Gastrocnemius medialis (tissue), 4 donors: ENCODE measurements at places on chromosomes 4 and X.

- no peak for DNase-seq
These were observed 425.7 kb upstream of the FAT1 start for GRCh38 chr4:187149229-187149945.

GRCh38 chr4:170465429-170465828 lies 375.7 kb upstream of the AADAT start:
- no peak for DNase-seq

- no peak for DNase-seq
These were observed 57.6 kb downstream of the CCDC160 start for GRCh38 chrX:134294548-134294947.

GRCh38 chr4:56038487-56039162 lies 89.9 kb downstream of the CEP135 start:
- DNase-seq = no peak

- no peak for DNase-seq
These were observed 40.0 kb downstream of the RAPGEF2 start for GRCh38 chr4:159142681-159143384.

DNA sequence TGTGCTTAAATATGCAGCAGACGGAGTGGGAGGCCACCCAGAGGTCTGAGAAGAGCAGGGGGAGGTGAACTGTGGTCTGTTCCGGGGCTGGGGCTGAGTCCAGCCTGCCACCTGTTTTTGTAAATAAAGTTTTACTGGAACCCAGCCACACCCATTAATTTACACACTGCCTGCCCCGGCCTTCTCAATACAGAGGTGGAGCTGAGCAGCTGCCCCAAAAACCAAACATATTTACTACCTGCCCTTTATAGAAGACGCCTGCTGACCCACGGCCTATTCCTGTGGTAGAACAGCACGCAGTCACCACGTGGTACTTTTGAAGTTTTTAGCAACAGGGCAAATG lies 45.9 kb downstream of the FGFRL1 start:
- DNase-seq = no peak

- no peak for DNase-seq
These were observed 9.7 kb upstream of the ZNF674 start for GRCh38 chrX:46554942-46555341.

- no peak for DNase-seq
These were observed 32.1 kb downstream of the ASB5 start for GRCh38 chr4:176236946-176237345.

DNA sequence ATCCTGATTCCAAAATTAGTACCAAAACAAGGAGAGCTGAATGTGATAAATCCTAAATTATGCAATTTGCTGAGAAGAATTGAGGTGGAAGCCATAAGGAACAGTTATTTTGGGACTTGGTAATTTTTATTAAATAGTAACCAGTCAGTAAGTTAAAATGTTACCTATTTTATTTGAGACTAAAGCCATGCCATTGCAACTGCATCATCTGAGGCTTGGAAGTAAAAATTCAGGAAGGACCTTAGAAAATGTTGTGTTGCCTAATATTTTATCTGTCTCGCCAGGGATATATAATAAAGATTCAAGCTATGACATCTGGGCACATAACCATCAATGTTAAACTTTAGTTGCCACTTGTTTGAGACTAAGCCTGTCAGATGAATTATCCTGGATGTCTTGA lies 341.3 kb upstream of the MAGEB16 start:
- no peak for DNase-seq

GRCh38 chr4:100795581-100795980 lies 277.8 kb upstream of the EMCN start:
- no peak for DNase-seq

DNA sequence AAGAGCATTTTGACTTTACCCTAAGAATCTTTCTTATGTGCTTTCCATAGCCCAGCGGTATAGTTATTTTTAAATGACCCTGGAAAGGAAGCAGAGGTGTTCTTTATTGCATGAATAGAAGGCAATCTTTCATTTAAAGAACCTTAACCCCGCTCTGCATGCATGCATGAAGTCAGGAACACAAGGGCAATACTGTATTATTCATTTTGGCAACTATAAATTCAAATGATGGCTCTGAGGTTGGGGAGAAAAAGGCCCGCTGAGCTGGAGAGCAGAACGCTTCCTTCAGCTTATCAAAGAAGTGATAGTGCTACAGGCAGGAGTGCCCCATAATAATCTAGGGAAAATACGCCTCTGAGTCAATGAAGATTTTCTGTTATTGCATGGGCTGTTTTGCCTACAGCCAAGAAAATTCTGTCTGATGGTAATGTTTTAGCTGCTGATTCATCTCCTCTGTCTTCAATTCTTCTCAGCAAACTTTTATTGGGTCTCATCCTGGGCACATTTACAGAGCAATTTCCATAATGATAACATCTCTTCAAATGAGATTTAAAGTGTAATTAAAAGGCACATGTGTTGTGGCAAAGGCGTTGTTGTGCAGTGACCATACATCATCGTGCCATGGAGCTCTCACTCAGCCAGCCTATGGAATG lies 452.2 kb upstream of the FTHL17 start:
- no peak for DNase-seq

DNA sequence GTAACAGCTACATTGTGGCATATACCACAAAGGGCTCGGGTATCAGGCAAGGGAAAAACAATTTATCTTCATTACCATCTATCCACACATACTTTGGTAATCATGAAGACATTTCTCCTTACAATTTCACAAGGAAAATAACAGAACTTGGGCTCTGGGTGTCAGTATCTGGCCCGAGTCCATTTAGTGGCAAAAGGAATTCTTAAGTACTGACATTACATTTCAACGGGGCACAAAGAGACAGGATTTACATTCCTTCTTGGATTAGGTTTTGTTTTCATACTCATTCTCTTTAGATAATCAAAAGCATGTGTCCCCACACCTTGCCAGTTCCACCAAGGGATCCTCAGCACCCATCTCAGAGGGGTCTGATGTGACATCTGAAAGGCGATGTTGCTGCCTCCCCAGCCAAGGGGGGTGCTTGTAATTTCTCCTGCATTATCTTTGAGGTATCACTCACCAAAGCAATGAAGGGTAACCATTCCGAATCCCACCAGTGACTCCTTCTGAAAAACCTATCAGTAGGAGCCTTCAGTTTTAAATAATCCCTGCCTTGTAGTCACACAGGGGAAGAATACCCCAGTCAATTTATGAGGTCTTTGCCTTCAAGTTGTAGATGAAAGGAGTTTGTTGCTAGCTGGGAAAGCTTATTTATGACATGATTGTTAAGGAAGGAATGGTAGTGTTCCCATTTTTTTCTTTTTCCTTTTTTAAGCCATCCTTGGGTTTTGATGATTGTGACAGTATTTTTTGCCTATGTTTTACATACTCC lies 118.6 kb downstream of the PALLD start:
- DNase-seq = no peak

DNA sequence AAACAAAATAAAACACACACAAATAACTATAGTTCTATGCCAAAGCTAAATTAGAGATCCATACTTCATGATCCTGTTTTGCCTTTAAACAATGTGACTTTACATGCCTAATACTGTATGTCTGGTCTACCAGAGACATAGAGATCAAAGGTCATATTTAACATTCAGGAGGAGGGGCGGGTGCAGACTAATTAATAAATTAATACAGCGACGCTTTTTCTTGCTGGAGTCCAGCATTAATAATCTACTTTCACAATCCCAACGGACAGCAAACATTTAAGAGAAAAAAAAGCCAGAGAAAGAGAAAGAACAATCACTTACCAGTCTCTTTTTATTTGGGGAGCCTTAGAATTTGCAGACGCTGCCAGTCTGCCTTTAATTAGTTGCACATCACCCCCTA lies 509 bp downstream of the CXXC4 start:
- DNase-seq = no peak

- DNase-seq = no peak
These were observed 137.4 kb downstream of the FRYL start for GRCh38 chr4:48642421-48643374.

DNA sequence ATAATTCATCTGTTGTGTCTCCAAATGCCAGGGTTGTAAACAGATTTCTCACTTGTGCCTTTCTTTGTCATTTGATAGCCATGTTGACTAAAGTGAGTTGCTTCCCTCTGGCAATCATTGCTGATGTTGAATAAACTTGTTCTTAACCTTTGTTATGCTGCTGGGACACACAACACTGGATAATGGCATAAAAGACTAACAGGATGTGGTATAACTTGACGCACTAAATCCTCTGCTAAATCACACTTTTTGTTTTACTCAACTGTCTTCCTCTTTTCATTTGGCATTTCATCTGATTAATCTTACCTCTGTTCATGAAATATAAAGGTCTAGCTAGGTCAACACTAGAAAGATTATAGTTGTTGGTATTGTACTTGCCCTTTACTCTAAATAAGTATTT lies 17.6 kb upstream of the CXCL5 start:
- no peak for DNase-seq
